ENCODE measurements at places on chromosomes 2 and 18.

- H3K36me3 ChIP-seq, result no peaks in the 10 kb centered on the region
- no peak overlapping the region for H3K27ac ChIP-seq
- H3K27me3 ChIP-seq, result no peaks in the 10 kb centered on the region
- peak; percentile 56 for DNase-seq
- peaks cover 23% of the 10 kb centered on the region for H3K4me1 ChIP-seq
Observed at GRCh38 chr2:8514796-8515758, 166.8 kb upstream of the ID2 start.

DNA sequence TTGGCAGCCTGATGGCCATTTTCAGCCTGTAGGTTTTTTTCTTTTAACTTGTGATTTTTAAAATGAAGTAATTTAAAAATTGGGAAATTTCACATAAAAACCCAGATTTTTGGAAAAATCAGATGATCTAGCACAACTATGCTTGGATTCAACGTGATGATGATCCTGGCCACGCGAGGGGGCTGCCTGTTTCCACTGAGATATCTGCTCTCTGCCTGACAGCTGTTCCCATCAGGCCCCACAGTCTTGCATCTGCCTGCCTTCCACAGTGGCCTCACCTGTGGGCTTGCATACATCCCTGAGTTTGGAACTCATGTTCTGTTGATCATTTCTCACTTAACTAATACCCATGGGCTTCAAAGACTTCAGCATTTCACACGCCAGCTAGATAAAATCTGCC is 92.1 kb upstream of the FZD5 start:
- H3K4me3 ChIP-seq, result no peak overlapping the region
- H3K4me1 ChIP-seq, result no peaks in the 10 kb centered on the region
- peaks cover 3% of the 10 kb centered on the region for H3K36me3 ChIP-seq

GRCh38 chr2:171241771-171242170 is 81.1 kb upstream of the TLK1 start:
- no peaks in the 10 kb centered on the region for H3K27me3 ChIP-seq
- DNase-seq, result no peak
- peaks cover 5% of the 10 kb centered on the region for H3K4me1 ChIP-seq
- H3K27ac ChIP-seq, result no peak overlapping the region
- no peaks in the 10 kb centered on the region for H3K36me3 ChIP-seq

DNA sequence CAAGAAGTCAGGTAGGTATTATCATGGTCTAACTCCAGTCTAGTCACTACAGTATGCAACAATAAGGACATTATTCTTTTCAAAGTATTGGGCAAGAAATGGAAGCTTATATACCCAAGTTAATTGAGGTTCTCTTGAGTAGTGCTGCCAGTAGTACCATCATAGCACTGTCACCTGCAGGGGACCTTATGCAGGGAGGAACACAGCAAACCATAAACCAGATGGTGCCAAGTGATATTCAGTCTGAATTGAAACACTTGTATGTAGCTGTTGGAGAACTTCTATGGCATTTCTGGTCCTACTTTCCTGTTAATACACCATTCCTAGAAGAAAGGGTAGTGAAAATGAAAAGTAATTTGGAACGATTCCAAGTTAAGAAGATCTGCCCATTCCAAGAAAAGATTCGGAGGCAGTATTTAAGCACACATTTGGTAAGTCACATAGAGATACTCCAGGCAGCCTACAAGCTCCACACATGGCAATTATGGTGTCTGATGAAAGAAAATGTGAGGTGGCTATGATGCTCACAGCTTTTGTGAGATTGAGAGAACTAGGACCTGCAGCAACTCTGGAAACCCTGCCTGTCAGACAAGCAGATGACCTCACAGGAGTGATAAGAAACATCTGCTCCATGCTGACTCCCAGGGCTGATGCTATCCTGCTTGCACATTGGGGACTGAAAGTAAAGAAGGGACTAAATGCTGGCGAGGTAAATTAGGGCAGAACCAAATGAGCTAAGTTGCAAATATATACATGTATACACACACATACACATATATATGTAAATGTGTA is 174.7 kb downstream of the MC4R start:
- H3K27ac ChIP-seq, result no peak overlapping the region
- no peak overlapping the region for H3K4me3 ChIP-seq
- no peaks in the 10 kb centered on the region for H3K4me1 ChIP-seq
- H3K27me3 ChIP-seq, result no peaks in the 10 kb centered on the region
- no peaks in the 10 kb centered on the region for H3K36me3 ChIP-seq
- DNase-seq, result no peak

GRCh38 chr2:144950899-144951560 is 431.1 kb upstream of the ZEB2 start:
- DNase-seq, result no peak
- H3K4me1 ChIP-seq, result no peaks in the 10 kb centered on the region
- H3K4me3 ChIP-seq, result no peak overlapping the region
- no peaks in the 10 kb centered on the region for H3K36me3 ChIP-seq
- H3K27ac ChIP-seq, result no peak overlapping the region
